ENCODE measurements at places on chromosomes 7 and 10.

- no peak for DNase-seq
These were observed 156.2 kb upstream of the FRMD4A start for GRCh38 chr10:14486777-14487487.

DNA sequence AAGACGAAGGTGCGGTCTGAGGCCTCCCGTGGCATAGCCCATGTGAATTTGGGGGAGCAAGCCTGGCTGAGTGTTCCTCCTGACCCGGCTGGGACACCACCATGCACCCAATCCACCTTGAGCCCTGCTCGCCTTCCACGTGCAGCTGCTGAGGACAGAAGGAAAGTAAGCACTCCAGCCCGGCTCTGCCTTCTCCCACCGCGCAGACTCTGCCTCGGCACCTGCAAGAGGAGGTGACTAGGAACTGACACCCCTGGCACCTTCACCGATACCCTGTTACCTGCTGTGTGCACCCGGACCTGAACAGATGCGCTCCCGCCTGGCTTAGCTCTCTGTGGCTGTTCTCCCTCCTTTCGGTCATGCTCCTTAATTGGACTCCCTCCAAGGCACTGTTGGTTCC is 57.0 kb upstream of the OPN4 start:
- DNase-seq = no peak

DNA sequence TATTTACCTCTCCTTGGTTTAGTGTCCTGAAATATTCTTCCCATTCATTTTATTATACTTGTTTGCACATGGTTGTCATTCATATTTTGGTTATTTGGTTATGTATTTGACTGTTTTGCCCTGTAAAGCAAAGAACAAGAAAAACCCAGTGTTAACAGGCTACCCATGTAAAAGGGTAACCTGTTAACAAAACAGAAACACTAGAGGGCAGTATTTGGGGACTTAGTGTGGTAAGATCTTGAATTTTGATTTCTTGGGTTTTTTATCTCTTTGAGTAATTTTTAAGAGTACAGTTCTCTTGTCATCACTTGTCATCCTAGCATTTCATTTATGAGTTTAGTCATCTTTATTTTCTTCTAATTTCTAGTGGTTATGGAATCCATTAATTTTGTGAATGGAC is 51.3 kb downstream of the POLL start:
- peak; percentile 1 for DNase-seq

DNA sequence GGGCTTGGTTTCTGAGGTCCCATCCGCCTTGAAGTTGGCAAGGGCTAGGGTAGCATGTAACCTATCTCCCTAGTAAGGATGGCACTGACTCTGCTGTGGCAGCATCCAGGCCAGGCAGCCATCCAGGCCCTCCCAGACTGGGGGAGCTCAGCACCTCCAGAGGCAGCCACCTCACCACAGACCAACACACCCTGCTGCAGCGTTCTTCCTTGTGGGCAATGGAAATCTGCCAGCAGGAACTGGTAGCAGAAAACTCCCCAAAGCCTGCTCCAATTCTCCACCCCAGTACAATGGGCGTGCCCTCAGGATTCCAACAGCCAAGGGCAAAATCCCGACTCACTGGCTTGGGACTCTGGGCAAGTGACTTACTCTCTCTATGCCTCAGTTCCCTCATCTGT is 27.5 kb downstream of the DLG5 start:
- DNase-seq = no peak

GRCh38 chr7:129146237-129146979 is 1.9 kb downstream of the TSPAN33 start:
- no peak for DNase-seq

DNA sequence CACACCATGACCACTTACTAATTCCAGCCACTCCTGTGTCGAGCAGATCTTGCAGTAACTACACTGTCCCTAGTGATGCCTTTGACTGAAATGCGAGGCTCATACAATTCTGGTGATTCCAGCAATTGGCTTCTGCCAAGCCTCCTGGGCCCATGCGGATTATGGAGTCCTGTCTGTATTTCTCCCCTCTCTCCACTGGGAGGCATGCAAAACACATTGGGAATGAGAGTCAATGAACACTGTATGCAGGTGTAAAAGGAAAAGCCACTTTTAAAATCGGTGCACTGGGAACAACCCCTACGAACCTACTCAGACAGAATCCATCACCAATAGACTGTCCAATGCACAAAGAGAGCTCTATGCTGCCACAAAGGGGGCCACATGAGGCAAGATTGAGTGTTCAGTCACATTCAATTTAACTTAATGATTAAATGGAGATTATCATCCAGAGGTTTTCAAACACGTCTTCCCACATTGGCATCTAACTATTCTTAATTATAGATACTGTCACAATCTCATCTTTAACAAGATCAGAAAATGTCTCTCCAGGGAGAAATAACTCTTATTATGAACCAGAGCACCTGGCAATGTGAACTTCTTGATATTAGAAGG is 550.6 kb downstream of the GLRX3 start:
- DNase-seq = peak; percentile 62

GRCh38 chr10:93461109-93461806 is 20.9 kb downstream of the MYOF start:
- DNase-seq = peak; percentile 88

- no peak for DNase-seq
These were observed 101.4 kb downstream of the RELN start for GRCh38 chr7:103887853-103888602.

- DNase-seq = peak; percentile 63
These were observed 31.9 kb upstream of the AGBL3 start for GRCh38 chr7:134954197-134955082.

DNA sequence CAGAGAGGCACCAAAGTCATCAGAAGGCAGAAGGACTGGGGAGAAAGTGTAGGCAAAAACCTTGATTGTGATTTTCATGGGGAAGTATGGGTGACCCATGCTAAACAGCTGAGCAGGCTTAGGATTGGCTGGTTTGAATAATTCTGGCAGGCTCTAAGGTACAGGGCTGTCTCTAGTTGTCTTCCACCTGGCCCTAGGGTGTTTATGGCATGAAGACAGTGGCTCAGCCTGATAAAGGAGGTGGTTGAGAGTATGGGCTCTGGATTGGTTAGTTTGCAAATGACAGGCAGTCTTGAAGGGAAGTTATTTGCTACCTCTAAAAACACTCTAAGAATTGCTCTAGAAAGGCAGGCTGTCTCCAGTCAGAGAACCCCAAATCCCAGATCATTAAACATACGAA is 100.3 kb downstream of the STRA8 start:
- no peak for DNase-seq

- peak; percentile 5 for DNase-seq
These were observed 163.1 kb downstream of the PRKCQ start for GRCh38 chr10:6416892-6417512.

DNA sequence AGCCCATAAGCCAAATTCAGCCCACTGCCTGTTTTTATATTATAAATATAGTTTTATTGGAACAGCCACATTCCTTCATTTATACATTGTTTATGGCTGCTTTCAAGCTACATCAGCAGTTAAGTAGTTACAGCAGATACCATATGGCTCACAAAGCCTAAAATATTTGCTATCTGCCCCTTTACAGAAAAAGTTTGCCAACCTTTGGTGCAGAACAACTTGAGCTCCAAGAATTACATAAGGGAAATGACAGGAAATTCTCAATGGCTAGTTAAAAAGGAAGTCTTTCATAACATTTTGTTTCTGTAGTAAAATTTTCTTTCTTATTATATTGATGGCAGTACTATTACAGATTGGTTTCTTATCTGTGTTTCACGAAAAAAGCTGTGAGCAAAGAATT is 59.3 kb downstream of the COL28A1 start:
- DNase-seq = no peak

- DNase-seq = no peak
These were observed 193.2 kb downstream of the ELFN1 start for GRCh38 chr7:1863091-1863900.

GRCh38 chr10:30671026-30671616 is 41.6 kb upstream of the LYZL2 start:
- DNase-seq = peak; percentile 77

- DNase-seq = no peak
These were observed 11.9 kb upstream of the GTF2IRD1 start for GRCh38 chr7:74441801-74442200.

DNA sequence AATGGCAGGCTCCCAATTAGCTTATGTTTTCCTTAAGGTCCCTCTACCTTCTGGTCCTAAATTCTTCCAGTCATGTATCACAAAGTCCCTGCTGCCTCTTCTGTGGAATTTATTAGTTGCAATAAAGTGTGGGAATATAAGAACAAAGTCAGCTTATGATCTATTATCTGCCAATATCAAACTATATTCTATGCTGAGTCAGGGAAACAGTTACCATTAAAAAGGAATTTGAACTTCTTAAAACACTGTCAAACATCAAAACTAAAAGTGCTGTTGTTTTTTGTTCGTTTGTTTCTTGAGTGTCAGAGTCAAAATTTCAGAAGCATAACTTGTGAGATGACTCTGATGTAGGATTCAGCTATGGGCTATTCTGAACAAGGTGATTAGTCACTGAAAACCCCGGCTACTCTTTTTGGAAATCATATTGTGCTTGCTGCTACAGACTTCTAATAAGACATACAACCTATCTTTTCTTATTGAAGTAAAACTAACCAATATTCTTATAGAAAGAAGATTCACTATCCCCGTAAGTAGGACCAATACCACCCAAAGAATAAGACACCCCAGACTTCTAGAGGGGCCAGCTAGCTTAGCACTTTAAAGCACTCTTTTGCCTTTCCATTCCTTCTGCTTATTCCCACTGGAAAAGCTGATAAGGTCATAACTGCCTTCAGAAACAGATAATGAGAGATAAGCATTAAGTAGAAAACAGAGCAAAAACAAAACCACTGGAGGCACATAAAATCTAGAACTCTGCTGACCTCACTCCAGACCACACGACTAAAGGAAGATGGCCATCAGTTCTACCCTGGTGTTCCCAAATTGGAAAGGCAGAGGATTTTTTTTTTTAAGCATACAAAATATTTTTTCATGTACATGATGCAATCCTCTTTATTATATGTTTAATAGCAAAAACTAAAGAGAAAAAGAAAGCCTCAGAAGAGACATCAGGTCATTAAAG is 370.6 kb downstream of the PARD3 start:
- no peak for DNase-seq

GRCh38 chr7:24932815-24933214 is 47.2 kb downstream of the OSBPL3 start:
- DNase-seq = no peak

- no peak for DNase-seq
These were observed 479.7 kb downstream of the ATRNL1 start for GRCh38 chr10:115572740-115573455.

All from NCI-H1417 (cell line).